ENCODE measurements at places on chromosomes 2 and 18.

GRCh38 chr2:201909961-201910361 is 103.6 kb downstream of the CDK15 start:
- DNase-seq: no peak

GRCh38 chr2:128643221-128644065 is 324.8 kb upstream of the HS6ST1 start:
- DNase-seq: no peak

DNA sequence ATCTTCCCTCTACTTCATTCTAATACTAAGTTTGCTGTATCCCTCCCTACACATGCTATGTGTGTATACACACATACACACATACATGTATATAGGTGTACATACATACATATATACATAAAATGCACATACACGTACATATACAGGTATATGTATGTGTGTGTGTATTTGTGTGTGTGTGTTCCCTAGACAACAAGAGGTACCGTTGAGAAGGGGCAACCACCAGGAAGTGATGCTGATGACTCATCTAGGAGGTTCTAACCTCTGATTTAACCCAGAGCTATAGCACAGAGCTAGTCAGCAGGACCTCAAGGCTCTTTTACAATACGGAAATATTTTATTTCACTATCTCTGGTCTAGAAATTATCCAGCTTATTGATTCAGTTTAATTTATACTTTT is 139.2 kb downstream of the LAMA3 start:
- peak; percentile 26 for DNase-seq

DNA sequence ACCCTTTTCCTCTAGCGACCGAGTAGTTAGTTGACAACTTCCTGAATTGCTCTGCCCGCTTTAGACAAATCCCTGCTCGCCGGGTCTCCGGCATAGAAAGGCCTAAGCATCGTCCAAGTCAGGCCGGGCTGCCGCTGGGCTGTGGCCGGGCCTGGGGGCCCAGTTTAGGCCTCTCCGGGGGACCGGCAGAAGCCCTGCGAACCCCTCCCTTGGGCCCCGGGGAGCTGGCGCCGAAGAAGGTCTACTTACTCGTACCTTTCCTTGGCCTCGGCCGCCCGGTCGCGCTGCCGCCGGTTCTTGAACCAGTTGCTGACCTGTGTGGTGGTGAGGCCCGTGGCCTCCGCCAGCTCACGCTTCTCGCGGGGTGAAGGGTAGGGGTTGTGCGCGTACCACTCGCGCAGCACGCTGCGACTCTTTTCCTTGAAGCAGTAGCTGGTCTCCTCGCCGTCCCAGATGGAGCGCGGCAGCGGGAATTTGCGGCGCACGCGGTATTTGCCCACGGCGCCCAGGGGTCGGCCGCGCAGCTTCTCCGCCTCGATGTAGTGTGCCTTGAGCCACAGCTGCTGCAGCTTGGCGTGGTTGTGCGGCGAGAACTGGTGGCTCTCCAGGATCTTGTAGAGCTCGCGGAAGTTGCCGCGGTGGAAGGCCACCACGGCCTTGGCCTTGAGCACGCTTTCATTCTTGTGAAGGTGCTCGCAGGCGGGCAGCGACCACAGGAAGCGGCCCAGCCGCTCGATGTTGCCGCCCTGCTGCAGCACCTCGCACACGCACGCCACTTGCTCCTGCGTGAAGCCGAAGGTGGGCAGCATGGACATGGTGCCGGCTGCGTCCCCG is 739 bp downstream of the SIX2 start:
- DNase-seq: no peak

GRCh38 chr2:120433816-120434290 is 87.9 kb downstream of the INHBB start:
- no peak for DNase-seq

DNA sequence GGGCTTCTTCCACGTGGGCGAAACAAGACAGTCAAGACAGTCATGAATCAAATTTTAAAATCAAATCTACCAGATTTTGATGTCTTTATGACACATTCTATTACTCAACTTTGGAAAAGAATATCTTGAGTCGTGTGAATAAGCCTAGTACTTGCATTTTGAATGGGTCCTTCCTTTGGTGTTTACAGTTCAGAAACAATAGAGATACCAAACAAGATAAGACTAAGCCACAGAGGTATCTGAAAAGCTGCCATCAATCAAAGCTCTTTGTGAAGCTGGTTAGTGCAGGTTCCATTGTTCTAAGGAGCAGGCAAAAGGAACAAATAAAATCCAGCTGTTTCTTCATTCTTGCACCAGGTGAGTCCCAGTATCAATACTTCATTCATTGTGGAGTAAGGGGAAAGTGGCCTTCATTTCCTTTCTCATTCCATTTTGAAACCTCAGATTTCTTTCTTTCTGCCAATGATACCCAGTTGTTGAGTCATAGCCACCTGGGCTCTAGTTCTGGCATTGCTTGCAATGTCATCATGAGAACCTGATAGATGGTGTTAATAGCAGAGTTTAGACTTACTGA is 151.7 kb upstream of the L3MBTL4 start:
- DNase-seq: no peak
